ENCODE measurements at places on chromosomes 6 and 20.

- H3K27ac ChIP-seq = no peak overlapping the region
- H3K36me3 ChIP-seq = no peaks in the 10 kb centered on the region
- H3K27me3 ChIP-seq = no peaks in the 10 kb centered on the region
These were observed 66.9 kb upstream of the CLDN20 start for GRCh38 chr6:155196911-155197310.

GRCh38 chr6:53175027-53175426 lies 26.4 kb upstream of the GCM1 start:
- no peak for DNase-seq
- H3K4me1 ChIP-seq = peaks cover 3% of the 10 kb centered on the region
- H3K27ac ChIP-seq = no peak overlapping the region
- no peaks in the 10 kb centered on the region for H3K27me3 ChIP-seq

DNA sequence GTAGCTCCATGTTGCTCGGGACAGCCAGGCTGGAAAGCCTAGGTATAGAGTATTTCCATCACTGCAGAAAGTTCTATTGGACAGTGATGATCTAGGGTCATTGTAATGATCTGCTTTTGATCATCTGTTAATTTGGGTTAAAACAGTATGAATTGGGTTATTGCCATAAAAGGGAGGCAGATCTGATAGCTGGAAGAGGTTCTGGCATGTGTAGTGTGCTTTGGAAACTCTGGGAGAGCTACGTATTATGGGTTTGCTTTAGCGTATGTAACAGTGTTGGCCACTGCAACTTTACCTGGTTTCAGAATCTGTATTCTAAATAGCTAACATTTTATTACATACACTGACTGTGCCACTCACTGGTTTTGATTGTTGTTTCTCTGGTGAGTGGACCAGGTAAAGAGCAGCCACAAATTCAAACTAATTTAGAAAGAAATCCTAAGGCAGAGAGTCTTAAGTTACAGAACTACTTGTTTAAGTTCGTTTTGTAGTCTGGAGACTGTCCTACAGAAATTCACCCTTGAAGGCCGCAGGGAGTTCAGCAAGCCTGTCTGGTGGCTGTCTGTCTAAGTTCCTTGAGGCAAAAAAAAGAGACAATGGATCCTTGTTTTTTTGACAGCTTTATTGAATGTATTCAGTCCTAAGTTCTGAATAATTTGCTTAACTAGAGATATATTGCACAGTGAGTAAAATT lies 300.3 kb downstream of the PRL start:
- no peaks in the 10 kb centered on the region for H3K27me3 ChIP-seq
- no peak overlapping the region for H3K27ac ChIP-seq
- no peak for DNase-seq
- H3K36me3 ChIP-seq = no peaks in the 10 kb centered on the region
- H3K4me1 ChIP-seq = no peaks in the 10 kb centered on the region
- no peak overlapping the region for H3K4me3 ChIP-seq

GRCh38 chr20:45365444-45365970 lies 2.6 kb downstream of the SYS1 start:
- no peaks in the 10 kb centered on the region for H3K27me3 ChIP-seq
- H3K36me3 ChIP-seq = peaks cover 22% of the 10 kb centered on the region
- H3K27ac ChIP-seq = no peak overlapping the region
- no peak for DNase-seq
- H3K4me1 ChIP-seq = peaks cover 6% of the 10 kb centered on the region

GRCh38 chr20:18728165-18728869 lies 85.3 kb upstream of the SCP2D1 start:
- no peaks in the 10 kb centered on the region for H3K4me1 ChIP-seq
- no peaks in the 10 kb centered on the region for H3K27me3 ChIP-seq
- H3K4me3 ChIP-seq = no peak overlapping the region

GRCh38 chr20:17616480-17617211 lies 46.8 kb downstream of the DSTN start:
- no peak for DNase-seq
- H3K36me3 ChIP-seq = no peaks in the 10 kb centered on the region
- H3K4me3 ChIP-seq = no peak overlapping the region
- H3K4me1 ChIP-seq = no peaks in the 10 kb centered on the region

DNA sequence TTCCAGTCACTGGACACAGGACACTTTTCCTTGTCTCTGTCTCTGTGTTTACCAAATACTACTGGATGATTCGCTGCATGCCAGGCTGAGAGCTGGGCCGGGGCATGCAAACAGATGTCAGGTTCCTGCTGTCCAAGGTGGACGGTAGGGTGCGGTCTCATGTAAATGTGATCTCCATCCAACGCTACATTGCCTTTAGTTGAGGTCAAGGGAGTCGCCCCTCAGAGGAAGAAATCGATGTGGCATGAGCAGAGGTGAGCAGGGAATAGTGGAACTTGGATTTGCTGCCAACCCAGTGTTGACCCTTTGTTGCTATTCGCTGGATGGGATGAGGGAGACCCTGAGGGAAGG lies 9.8 kb upstream of the TOX2 start:
- H3K36me3 ChIP-seq = no peaks in the 10 kb centered on the region
- H3K4me3 ChIP-seq = no peak overlapping the region
- peaks cover 14% of the 10 kb centered on the region for H3K4me1 ChIP-seq
- DNase-seq = peak; percentile 59
- H3K27ac ChIP-seq = no peak overlapping the region
- H3K27me3 ChIP-seq = no peaks in the 10 kb centered on the region

DNA sequence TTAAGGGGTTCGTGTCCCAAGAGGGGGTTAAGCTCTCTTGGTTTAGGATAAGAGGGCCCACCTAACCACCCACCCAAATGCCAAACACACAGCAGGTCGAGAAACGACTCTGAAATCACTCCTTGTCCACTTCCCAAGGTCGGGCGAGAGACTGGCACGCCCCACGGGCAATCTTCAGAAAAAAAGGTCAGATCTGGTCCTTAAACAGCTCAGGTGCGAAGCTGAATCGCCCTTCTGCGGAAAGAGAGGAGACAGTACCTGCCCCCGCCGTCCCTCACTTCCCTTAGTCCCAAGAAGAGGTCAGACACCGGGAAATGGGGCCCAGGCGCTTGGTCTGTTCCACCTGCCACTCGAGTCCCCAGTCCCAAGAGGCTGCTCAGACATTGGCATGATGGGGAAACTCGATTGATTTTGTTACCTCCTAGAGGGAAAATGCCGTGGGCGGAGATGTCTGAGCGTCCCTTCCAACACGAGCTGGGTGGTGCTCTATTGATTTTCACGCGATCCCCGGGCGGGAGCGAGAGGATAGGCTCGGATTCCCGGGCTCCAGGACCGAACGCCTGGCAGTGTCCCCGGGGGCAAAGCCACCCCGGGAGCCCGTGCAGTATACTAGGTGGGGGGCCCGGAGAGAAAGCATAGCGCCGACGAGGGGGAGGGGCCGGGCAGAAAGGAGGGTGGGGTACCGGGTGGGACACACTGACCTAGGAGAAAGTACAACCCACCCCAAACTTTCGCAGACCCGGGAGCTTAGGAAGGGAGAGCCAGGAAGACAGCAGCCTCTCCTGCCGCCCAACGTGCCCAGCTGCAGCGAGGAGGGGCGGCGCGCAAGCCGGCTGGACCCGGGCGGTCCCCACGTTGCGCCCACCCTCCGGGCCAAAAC lies 1.1 kb upstream of the SAMD5 start:
- peak; percentile 9 for DNase-seq
- H3K27ac ChIP-seq = no peak overlapping the region
- H3K4me1 ChIP-seq = peaks cover 6% of the 10 kb centered on the region
- H3K27me3 ChIP-seq = no peaks in the 10 kb centered on the region

DNA sequence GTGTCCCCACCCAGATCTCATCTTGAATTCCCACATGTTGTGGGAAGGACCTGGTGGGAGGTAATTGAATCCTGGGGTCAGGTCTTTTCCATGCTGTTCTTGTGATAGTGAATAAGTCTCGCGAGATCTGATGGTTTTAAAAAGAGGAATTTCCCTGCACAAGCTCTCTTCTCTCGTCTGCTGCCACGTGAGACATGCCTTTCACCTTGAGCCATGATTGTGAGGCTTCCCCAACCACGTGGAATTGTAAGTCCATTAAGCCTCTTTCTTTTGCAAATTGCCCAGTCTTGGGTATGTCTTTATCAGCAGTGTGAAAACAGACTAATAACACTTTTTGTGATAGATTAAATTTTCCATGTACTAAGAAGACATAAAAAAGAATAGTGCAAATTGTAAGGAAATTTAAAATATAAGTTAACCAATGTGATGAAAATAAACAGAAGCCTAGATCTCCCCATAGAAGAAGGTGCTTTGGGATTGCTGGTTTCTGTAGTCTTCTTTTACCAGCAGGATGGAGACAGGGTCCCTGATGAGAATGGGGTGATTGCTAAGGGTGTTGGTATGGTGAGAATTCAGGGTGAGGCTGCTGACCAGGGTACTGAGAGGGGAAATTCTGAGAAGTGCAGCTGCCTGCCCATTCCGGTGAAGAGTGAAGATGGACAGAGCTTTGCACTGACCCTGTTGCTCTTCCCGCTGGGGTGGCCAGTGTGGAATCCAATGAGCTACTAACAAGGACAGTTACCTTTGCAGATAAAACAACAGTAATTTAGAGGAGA lies 50.7 kb downstream of the BMP2 start:
- no peaks in the 10 kb centered on the region for H3K36me3 ChIP-seq
- H3K4me1 ChIP-seq = no peaks in the 10 kb centered on the region
- H3K27me3 ChIP-seq = peaks cover 36% of the 10 kb centered on the region

- H3K4me3 ChIP-seq = no peak overlapping the region
- H3K36me3 ChIP-seq = no peaks in the 10 kb centered on the region
- peaks cover 15% of the 10 kb centered on the region for H3K4me1 ChIP-seq
- H3K27ac ChIP-seq = no peak overlapping the region
- no peaks in the 10 kb centered on the region for H3K27me3 ChIP-seq
- no peak for DNase-seq
These were observed 3.0 kb upstream of the GUCA1B start for GRCh38 chr6:42197555-42198362.

DNA sequence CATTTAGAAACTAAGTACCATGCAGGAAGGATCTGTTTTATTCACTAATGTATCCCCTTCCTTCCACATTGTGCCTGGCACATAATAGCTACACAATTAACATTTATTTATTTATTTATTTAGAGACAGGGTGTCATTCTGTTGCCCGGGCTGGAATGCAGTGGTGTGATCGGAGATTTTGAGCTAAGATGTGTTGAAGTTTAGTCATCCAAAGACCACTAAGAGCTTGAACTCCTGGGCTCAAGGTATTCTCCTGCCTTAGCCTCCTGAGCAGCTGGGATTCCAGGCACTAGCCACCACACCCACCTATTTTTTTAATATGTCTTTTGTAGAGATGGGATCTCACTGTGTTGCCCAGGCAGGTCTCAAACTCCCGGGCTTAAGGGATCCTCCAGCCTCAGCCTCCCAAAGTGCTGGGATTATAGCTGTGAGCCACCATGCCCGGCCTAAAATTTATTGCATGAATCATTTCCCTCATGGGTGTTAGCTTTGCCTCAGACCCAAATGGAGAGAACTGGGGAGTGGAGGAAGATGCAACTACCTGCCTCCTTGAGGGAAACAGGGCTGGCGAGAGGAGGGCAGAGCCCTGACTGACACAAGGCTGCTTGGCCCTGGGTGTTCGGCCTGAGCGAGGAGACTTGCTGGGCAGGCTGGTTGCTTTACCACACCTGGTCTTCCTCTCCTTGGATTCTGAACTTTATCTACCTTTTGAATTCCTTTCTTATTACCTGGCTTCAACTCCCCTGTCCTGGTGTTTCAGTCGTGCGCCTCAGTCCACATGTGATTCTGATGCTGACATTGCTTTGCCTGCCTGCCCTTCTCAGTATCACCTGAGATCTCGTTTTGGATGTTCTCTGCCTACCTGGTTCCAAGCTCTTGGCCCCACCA lies 1.7 kb upstream of the DYNLT1 start:
- DNase-seq = peak; percentile 92
- no peaks in the 10 kb centered on the region for H3K27me3 ChIP-seq
- H3K4me1 ChIP-seq = peaks cover 54% of the 10 kb centered on the region
- H3K36me3 ChIP-seq = peaks cover 4% of the 10 kb centered on the region
- H3K27ac ChIP-seq = peak overlapping the region; percentile 85
- H3K4me3 ChIP-seq = peak overlapping the region; percentile 68

- no peak overlapping the region for H3K4me3 ChIP-seq
- peaks cover 75% of the 10 kb centered on the region for H3K36me3 ChIP-seq
- DNase-seq = no peak
- H3K4me1 ChIP-seq = peaks cover 17% of the 10 kb centered on the region
These were observed 56.4 kb downstream of the B4GALT5 start for GRCh38 chr20:49657118-49657901.

GRCh38 chr6:131914967-131915751 lies 36.0 kb downstream of the CCN2 start:
- H3K27ac ChIP-seq = no peak overlapping the region
- H3K36me3 ChIP-seq = no peaks in the 10 kb centered on the region
- DNase-seq = peak; percentile 45
- H3K4me3 ChIP-seq = no peak overlapping the region
- no peaks in the 10 kb centered on the region for H3K27me3 ChIP-seq
- no peaks in the 10 kb centered on the region for H3K4me1 ChIP-seq

DNA sequence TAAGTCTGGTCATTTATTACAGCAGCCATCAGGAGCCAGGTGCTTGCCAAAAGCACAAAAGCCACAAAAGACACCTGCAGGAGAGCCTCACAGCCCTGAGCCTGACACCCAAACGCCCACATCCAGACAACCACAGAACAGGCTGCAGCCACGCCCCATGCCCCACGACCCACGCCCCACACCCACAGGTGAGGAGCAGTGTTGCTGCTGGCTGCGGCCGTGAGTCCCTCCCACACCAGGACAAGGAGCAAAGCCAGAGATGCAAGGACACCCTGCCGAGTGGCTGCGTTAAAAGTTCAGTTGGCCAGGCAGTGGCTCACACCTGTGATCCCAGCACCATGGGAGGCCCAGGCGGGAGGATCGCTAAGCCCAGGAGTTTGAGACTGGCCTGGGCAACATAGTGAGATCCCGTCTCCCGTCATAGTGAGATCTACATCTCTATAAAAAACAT lies 43.0 kb downstream of the SLC2A4RG start:
- H3K4me1 ChIP-seq = peaks cover 11% of the 10 kb centered on the region
- no peak overlapping the region for H3K4me3 ChIP-seq
- no peak overlapping the region for H3K27ac ChIP-seq
- DNase-seq = no peak
- H3K27me3 ChIP-seq = no peaks in the 10 kb centered on the region
- H3K36me3 ChIP-seq = no peaks in the 10 kb centered on the region
